ENCODE measurements at places on chromosomes 6 and 20.

DNA sequence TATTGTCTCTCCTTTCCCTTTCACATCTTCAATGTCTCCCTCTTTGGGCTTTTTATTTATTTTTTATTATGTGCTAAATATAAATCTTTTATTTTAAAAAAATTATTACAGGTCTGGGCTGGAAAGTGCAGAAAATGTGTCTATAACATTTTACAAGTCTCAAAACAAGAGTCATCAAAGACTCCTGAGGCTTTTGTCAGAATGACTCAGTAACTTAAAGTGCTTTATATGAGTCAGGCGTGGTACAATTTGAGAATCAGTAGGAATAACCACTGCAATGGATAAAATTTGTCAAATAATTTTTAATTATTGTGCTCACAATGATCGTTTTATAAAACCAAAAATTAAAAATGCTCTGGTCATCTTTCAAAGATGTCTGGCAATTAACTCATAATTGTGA, 193.9 kb downstream of the MMUT start:
- no peak for DNase-seq

DNA sequence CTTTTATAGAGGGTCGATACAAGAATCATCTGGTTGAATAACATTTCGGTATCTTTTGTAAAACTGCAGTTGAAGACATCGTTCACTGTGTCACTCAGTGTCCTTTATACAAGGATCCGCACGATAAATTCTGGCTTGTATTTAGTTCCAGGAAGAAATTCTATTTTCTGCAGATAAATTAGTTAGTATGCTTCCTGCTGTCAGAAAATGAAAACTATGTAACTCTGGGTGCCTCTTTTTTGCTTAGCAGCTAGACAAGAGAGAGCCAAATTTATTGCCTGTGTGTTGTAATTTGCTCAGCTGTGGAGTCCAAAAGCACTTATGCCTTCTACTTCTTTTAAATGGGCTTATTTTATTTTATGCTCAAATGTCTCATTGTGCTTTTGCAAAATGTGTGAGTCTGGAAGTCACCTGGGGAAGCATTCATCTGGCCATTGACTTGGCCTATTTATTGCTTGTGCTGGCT, 56.5 kb upstream of the KCNK16 start:
- no peak for DNase-seq

GRCh38 chr20:50991076-50991475, 31.8 kb downstream of the KCNG1 start:
- no peak for DNase-seq

DNA sequence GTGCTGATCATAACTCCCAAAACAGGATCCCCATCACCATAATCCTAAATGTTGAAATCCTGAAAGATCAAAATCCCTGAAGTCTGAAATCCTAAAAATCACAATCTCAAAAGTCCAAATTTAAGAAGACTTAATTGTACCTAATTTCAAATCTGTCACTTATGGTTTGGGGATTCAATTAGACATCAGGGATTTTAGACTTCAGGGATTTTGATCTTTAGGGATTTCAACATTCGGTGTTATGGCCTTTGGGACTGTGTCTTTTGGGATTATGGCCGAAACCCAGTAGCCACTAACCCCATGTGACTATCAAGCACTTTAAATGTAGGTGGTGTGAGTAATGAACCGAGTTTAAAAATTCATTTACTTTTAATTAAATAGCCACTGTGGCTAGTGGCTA, 21.7 kb upstream of the AVP start:
- no peak for DNase-seq

DNA sequence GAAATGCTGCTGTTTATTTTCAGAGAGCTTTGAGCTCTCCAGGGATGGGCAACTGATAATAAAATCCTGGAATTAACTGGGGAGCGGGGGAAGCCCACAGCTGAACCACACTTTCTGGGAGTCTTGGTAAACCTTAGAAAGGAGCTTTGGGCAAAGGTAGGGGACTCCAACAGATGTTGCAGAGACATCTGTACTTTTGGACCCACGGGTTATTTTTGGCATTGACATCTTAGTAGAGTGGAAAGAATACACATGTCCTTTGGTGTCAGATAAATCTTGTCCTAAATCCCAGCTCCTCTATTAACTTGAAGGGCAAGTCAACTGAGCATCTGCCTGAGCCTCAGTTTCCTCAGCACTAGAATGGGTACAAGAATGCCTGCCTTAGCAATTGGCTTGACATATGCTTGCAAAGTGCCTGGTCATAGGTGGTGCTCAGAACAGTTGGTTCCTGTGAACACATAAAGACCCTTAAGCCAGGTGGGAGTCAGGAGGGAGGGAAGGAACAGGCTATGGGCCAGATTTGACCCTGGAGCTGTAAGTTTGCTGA, 5.8 kb downstream of the SLC22A3 start:
- no peak for DNase-seq

DNA sequence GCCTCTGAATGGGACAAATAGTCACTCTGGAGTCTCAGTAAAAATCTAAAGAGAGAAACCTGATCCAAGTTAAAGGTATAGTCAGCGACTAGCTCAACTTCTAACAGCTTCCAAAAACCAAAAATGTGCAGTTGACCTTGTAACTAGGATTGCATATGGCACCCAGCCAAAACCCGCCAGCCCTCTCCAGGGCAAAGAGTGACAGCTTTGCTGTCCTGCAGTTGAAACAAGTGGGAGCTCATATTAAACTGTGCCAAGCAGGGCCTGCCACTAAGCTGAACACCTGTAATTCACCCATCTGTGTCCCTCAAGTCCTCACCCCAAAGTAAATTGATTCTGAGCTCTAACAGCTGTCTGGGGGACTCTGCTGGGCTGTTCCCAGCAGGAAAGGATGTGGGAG, 695.3 kb downstream of the MAFB start:
- peak; percentile 93 for DNase-seq

DNA sequence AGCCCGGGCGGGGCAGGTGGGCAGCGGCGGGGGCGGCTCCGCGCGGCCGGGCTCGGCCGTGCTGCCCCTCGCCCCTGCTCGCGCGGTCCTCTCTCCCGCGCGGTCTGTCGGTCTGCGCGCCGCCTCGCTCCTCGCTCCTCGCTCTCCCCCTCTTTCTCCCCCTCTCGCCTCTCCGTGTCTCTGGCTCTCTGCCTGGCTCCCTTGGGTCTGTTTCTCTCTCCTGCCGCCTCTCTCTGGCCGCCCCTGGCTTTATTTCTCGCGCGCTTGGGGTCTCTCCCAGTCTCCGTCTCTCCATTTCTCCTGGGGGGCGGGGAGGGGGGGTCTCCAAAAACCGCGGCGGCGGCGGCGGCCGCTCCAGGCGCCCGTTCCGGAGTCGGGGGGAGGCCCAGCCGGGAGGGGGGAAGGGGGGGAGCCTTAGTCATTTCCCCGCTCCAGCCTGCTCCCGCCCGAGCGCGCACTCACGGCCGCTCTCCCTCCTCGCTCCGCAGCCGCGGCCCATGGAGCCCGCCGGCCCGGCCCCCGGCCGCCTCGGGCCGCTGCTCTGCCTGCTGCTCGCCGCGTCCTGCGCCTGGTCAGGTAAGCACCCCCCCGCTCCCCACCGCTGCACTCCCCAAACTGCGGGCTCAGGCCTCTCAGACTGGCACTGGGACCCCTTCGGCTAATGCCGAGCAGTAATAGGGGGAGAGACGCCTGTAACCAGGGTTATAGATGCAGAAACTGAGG, at the start of gene SIRPA:
TSS of gene SIRPA (plus strand) at position 457 of the 723 bp plus-strand sequence. CDS start at position 498, 41 bp downstream.
- peak; percentile 47 for DNase-seq

DNA sequence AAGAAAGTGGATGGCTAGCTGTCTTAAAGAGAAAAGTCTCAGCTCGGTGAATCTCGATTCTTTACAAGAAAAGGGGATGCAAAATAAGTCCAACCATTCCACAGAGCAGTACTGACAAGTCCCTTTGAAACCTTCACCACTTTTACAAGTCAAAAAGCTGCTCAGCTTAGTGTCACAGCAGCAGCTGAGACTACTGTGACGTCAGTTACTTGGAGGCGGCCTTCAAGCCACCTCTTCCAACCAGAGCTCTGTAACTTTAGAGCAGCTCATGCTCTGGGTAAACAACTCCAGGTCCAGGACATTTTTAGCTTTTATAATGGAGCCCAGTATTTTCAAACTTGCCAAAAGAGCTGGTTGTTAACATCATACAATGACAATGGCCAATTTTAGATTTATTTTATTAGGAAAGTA, at the start of gene KIAA0408:
TSS of gene KIAA0408 (minus strand) at position 159 of the 411 bp plus-strand sequence. CDS start 5,408 bp downstream, outside the sequence.
- no peak for DNase-seq

- no peak for DNase-seq
Observed at GRCh38 chr20:2051946-2052345, 49.7 kb upstream of the STK35 start.

DNA sequence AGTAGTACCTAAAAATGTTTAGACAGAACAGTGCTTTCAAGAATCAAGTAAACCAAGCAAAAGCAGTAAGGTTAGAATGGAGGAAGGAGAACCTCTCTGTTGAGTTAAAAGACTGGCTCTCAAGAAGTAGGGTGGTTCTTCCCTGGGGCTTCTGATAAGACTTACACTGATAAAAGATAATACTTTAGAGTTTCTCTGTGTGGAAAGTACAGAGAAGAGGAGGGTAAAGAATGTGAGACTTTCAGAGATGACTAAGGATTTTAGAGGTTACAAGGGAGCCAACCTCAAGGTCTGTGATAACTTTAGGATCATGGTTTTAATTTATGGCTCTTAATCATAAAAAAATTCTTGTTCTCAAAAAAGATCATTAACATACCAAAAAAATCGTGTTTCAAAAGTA, 30.9 kb upstream of the ALDH8A1 start:
- no peak for DNase-seq

DNA sequence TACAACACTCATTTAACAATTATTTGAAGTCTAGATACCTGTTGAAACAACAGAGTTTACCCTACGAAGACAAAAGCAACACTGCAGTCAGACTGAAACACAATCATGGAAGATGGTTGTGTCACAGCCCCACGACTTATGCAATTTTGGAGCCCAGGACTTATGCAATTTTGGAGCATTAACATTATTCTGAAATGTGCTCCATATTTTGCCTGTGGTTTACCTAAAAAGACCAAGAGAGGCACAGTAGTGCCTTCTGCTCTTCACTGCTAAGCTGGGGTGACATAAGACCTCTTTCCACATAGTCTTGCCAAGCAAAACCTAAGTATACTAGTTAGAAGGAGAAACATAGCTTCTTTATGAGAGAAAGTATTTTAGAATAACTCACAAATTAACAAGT, 216.5 kb downstream of the PTPRK start:
- DNase-seq: no peak

GRCh38 chr6:37851997-37852524, 32.5 kb downstream of the ZFAND3 start:
- no peak for DNase-seq

DNA sequence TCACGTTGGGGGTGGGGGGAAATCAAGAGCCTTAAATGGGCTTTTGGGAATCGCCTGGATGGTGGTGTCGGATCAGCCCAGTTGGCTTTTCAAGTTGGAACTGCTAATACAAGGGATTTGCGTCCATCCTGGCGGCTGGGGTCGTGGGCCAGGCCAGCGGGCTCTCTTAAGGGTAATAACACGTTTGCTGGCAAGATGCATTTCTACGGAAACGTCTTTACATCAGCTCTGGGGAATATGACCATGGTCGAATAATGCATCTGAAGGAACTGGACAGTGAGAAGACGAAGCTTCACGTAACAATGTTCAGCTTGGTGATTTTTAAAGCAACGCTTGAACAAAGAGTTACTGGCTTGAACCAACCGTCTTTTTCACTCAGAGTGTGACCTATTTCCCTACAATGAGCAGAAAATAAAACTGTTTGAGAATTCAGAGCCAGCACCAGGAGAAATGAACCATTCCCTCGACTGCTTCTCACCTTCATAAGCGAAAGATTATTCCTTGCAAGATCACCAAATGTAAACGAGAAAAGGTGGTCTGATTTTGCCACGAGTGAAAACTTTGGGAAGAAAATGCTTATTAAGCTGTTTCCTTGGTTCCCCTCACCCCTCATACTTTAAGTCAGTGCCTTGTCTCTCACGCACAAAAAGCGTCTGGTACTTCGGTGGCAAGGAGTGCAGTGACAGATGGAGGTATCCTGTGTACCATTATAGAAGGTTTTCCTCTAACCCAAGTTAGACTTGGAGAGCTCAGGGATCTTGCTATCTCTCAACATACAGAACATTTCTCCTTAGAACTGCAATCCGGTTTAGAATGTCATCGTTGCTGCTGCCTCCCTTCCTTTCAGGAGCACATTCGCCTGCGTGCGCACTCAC, 1.4 kb upstream of the MARCKS start:
- peak; percentile 74 for DNase-seq

- no peak for DNase-seq
Observed at GRCh38 chr6:132950566-132950965, 136.2 kb downstream of the RPS12 start.

- no peak for DNase-seq
Observed at GRCh38 chr6:68779366-68779765, 144.3 kb downstream of the ADGRB3 start.

- no peak for DNase-seq
Observed at GRCh38 chr20:35560105-35560511, 18.2 kb downstream of the ERGIC3 start.

DNA sequence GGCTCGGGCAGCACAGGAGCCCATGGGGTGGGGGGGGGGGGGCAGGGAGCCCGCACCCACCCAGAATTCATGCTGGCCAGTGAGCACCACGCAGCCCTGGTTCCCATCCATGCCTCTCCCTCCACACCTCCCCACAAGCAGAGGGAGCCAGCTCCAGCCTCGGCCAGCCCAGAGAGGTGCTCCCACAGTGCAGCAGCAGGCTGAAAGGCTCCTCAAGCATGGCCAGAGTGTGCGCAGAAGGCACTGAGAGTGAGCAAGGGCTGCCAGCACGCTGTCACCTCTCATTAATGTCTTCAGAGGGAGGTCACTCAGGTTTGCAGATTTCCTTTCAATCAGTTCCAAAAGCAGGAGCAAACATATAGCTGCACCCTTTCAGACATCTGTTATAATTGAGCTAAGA, 32.4 kb downstream of the GSTA4 start:
- no peak for DNase-seq

GRCh38 chr6:54899442-54899841, 52.9 kb downstream of the FAM83B start:
- no peak for DNase-seq

DNA sequence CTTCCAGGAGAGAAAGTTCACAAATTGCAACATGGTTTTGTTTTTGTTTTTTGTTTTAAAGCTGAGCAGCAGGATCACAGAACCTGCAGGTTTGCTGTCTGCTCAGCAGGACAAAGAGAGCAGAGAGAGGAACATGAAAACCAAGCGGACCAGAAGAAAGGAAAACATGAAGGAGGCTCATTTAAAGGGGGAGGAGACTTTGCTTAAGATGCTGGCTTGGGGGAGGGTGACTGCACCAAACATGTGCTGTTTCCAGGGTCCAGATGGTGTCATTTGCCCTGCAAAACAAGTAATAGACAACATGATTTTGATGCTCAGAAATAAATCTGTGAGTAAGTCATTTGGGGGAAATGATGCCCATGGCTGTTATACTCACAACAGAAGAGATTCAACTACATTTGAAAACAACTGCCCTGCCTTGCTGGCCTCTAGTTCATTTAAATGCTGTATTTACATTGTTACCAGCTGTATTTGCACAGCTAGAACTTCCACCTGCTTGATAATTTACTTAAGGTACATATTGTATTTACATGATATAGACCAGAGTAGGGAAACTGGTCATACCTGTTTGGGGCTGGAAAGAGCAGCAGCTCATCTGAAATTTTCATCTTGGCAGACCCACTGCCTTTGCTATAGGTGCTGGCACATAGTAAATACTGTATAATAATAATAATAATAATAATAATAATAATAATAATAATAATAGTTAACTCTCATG, 32.2 kb upstream of the CHD6 start:
- DNase-seq: peak; percentile 99
